Globus pallidus (tissue), 1 donor: ENCODE measurements at places on chromosomes 11 and 22.
A peak's percentile ranks its signal among the peaks of the same experiment; 100 is the strongest.

GRCh38 chr11:77067861-77068443 is 1.2 kb downstream of the CAPN5 start:
- no peak for DNase-seq

DNA sequence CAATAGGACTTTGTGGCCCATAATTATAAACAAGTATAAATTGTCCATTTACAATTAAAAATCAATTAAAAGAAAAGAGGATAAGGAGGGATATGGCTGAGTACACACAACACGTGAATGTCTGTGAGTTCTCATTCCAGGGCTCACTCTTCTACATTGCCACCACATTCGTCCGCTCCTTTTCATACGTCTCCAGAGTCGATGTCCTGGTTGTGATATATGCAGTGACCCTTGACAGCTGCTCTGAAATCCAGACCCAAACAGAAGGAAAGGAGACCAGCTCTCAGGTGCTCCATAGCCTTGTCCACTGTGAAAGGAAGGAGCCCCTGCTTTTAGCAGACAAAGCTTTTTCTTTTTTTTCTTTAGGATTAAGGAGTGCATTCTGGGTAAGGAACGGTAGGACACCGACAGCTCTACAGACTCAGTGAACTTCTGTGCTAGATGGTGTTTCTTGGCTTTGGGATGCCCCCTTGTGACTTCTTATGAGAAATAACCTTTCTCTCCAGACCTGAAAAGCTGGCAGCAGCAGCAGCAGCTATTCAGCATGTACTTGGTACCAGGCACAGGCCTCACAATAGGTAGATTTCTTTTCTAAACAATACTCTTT is 19.7 kb upstream of the DNAJB13 start:
- peak; percentile 81 for DNase-seq

- DNase-seq: no peak
These were observed 26.1 kb upstream of the CELSR1 start for GRCh38 chr22:46563381-46564083.

GRCh38 chr11:104699981-104700380 is 198.3 kb downstream of the CASP12 start:
- DNase-seq: no peak

GRCh38 chr11:73401217-73401923 is 25.2 kb downstream of the RELT start:
- no peak for DNase-seq

GRCh38 chr11:10619131-10619680 is 50.7 kb upstream of the LYVE1 start:
- DNase-seq: no peak

DNA sequence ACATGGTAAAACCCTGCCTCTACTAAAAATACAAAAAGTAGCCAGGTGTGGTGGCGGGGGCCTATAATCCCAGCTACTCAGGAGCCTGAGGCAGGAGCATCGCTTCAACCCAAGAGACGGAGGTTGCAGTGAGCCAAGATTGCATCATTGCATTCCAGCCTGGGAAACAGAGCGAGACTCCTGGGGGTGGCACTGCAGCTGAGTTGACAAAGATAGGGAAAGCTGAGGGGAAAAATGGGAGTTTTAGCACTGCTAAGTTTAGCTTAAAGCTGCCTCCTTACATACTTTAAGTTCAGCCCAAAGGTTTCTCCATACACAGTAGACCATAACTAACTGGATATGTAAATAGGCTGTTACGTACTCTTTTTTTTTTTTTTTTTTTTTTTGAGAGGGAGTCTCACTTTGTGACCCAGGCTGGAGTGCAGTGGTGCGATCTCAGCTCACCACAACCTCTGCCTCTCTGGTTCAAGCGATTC is 9.0 kb upstream of the USP28 start:
- no peak for DNase-seq

GRCh38 chr11:1844221-1845094 is 5.7 kb downstream of the TNNI2 start:
- no peak for DNase-seq

- DNase-seq: no peak
These were observed 8.9 kb upstream of the ANKK1 start for GRCh38 chr11:113378692-113379091.

DNA sequence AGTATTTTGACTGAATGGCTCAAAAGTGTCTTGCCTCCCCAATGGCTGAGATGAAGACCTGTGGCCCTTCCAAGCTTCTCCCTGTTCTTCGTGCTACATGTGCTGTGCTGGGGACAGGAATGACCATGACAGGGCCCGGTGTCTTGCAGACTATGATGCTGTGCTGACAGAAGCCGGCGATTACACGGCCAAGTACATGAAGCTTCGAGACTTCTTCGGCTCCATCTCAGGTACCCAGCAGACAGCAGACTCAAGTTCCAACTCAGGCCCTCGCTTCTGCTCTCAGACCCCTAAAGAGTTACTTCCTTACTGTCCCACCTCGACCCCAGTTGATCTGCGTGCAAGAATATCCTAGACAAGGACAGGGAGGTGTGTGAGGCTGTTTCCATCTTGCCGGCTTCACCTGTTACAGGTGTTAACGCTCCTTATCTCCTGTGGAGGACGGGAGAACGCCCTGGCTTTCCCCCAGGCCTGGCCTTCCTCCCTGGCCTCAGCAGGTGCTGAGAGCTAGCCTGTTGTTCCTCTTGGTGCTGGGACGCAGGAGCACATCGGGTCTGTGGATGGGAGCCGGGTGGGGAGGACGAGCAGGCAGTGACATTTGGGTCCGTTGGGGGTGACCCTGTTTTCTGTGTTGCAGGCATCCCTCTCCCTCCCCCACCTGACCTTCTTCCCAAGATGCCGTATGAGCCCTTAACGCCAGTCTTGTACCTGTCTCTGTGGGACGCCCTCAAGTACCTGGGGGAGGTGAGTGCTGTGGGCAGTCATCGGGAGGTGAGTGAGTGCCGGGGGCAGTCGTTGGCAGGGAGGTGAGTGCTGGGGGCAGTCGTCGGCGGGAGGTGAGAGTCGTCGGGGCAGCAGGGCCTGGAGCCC is 38.1 kb downstream of the GLB1L2 start:
- DNase-seq: no peak

DNA sequence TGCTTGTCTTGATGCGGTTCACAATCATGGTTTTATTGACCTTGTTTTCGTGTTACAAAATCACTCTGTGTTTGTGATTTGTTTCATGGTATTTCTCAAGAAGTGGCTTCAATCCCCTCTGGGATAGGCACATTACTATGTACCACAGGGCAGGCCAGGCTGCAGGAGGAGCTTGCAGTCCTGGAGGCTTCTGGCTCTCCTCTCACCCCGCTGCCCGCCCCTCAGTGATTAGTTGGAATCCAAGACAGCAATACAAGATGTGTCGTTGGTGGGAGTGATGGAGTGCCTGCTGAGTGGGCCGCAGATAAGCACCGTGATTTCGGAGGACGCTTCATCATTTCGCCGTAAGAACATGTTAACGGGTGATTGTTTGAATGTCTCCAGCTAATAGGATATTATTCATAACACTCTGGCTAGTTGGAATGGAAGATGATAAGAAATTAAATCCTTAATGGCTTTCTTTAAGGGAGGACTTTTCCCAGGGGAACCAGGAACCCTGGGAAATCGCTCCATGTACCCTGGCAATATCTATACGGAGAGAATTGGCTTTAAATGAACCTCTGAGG is 384.4 kb downstream of the MIAT start:
- no peak for DNase-seq

DNA sequence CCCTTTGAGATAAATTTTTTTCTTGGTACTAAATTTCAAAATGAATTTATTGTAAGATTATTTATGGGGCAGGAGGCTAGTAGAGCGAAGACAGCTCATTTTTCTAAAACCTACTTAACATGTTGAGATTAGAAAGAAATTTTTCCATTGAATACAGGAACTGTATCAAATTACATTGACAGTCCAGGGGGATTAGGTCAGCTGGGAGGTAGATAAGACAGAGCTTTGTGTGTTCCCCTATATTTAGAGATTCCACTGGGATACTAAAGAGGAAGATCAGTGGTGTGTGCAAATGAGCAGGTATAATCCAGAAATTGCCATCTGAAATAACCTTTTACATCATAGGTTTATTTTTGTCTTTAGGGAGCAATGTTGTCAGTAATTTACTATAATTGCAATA is 32.1 kb downstream of the ENDOD1 start:
- no peak for DNase-seq

- DNase-seq: no peak
These were observed 77.6 kb upstream of the KCNQ1OT1 start for GRCh38 chr11:2777386-2777785.

- no peak for DNase-seq
These were observed 564.2 kb upstream of the ANO5 start for GRCh38 chr11:21628641-21629040.

GRCh38 chr11:57874981-57875380 is 113.4 kb downstream of the CTNND1 start:
- DNase-seq: no peak

DNA sequence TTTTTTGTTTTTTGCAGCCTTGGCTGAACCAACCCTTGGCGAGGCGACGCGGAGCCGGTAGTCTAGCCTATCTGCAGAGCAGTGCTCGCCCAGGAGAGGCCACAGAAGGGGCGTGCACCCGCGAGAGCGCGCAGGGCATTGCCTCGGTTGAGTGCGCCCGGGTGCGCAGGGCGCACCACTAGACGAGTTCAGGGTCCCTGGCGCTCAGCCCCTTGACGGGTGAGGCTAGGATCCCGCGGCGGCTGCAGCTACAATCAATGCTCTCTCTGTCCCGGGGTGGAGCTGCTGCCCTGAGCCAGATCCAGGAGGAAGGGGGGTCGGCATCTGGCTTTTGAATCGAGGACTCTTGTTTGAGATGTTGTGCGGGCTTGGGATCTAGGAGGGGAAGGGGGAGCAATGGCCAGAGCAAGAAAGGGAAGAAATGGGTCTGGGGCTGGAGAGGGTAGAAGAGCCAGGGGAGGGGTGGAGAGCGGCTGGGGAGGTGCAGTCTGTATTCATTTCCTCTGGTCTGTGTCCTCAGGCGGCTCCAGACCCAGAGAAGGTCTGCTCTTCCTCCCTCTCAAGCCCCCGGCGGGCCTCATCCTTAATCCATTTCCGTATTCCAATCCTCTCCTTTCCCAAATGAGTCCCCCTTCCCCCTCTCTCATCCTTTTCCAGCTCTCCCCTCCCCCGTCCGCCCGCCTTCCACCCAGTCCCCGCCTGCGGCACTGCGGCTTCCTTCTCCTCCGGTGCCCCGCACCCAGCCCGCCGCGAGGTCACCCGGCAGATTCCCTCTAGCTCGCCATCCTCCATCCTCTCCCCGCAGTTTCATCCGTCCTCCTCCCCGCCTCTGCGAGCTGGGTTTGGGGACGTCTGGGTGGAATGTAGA is 797 bp downstream of the THY1 start:
- DNase-seq: peak; percentile 74

GRCh38 chr11:133842053-133842452 is 3.3 kb downstream of the SPATA19 start:
- no peak for DNase-seq

DNA sequence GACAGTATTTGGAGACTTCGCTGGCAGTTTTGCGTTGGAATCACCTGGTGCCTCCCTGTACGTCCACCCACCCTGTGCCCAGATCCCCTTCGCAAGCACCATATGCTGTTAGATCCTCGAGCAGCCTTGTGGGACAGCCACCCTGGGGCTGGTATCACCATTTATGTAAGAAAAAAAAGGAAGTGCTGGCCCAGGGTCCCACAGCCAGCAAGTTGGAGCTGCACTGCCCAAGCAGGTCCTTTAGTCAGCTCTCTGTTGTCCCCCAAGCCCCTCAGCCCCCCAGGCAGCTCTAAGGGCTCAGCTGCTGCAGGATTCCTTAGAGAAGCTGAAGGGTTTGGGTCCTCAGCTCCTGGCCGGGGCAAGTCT is 80.3 kb downstream of the FBLN1 start:
- DNase-seq: no peak

DNA sequence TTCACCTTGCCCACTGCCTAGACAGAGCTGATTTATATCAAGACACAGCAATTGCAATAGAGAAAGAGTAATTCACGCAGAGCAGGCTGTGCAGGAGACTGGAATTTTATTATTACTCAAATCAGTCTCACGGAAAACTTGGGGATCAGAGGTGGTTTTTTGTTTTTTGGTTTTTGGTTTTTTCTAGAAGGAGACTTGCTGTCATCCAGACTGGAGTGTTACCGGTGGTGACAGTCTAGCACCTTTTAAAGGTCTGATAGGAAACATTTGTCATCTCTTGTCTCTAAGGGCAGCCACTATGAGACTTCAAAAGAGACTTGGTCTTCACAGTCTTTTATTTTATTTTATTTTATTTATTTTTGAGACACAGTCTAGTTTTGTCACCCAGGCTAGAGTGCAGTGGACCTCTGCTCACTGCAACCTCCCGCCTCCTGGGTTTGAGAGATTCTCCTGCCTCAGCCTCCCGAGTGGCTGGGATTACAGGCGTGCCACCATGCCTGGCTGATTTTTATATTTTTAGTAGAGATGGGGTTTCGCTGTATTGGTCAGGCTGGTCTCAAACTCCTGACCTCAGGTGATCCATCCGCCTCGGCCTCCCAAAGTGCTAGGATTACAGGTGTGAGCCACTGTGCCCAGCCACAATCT is 19.1 kb downstream of the APOBEC3H start:
- DNase-seq: no peak

DNA sequence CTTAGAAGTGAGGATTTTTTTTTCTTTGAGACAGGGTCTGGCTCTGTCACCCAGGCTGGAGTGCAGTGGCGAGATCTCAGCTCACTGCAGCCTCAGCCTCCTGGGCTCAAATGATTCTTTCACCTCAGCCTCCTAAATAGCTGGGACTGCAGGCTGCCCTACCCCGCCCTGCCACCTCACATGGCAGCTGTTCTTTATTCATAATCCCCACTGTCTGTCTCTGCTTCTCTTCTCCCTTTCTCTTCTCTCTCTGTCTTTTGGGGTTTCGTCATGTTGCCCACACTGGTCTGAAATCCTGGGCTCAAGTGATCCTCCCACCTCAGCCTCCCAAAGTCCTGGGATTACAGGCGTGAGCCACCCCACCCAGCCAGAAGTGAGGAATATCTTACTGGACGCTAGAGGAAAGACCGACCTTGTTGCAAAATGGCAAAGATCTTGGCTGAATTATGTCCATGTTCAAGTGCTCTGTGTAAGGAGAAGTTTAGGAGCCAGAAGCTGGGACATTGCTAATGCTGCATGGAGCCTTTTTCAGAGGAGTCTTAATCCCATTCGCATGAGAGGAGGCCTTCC is 21.9 kb downstream of the KRTAP5-5 start:
- no peak for DNase-seq

DNA sequence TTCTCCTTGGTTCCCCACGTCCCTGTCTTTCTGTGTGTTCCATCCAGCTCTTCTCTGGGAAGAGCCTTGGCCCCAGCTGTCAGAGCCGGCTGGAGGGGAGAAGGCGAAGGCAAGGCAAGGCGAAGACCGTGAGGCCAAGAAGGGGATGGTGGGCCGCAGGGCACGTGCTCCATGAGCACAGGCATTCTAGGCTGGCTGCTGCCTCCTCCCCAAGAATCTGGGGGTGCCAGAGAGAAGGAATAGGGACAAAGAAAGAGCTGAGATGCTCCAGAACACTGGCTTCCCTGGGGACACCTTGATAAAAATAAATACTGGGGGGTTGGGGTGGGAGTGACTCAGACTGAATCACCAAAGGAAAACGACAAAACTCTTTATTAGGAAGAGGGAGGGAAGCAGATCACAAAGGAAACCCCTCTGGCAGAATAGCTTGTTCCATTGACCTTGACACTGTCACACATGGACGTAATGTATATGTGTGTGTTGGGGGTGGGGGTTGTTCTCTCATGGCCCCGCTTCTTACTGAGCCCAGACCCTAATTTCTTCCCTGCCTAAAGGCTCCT is 52.5 kb downstream of the NECTIN1 start:
- no peak for DNase-seq

- no peak for DNase-seq
These were observed 43.6 kb downstream of the SYN3 start for GRCh38 chr22:33014621-33015020.
